Type B pancreatic cell (in vitro differentiated cells): ENCODE measurements at places on chromosomes 5 and 9.
A peak's percentile ranks its signal among the peaks of the same experiment; 100 is the strongest.

- H3K4me3 ChIP-seq: no peak overlapping the region
- no peak for DNase-seq
- peaks cover 3% of the 10 kb centered on the region for H3K36me3 ChIP-seq
- peaks cover 3% of the 10 kb centered on the region for H3K4me1 ChIP-seq
Measured at GRCh38 chr9:88926781-88927505, 64.3 kb upstream of the S1PR3 start.

- H3K36me3 ChIP-seq: no peaks in the 10 kb centered on the region
- no peaks in the 10 kb centered on the region for H3K27me3 ChIP-seq
- no peaks in the 10 kb centered on the region for H3K4me1 ChIP-seq
- no peak overlapping the region for H3K4me3 ChIP-seq
Measured at GRCh38 chr5:83914662-83915418, 194.2 kb upstream of the HAPLN1 start.

DNA sequence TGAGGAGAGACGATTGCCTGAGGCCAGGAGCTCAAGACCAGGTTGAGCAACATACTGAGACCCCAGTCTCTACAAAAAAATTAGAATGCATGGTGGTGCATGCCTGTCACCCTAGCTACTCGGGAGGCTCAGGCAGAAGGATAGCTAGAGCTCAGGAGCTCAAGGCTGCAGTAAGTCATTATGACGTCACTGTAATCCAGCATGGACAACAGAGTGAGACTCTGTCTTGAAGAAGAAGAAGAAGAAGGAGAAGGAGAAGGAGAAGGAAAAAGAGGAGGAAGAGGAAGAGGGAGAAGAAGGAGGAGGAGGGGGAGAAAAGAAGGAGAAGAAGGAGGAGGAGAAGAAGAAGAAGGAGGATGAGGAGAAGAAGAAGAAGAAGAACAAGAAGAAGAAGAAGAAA is 519.1 kb downstream of the CDH9 start:
- H3K36me3 ChIP-seq: no peaks in the 10 kb centered on the region
- no peaks in the 10 kb centered on the region for H3K4me1 ChIP-seq
- H3K27me3 ChIP-seq: no peaks in the 10 kb centered on the region
- DNase-seq: no peak
- H3K4me3 ChIP-seq: no peak overlapping the region
- no peak overlapping the region for H3K27ac ChIP-seq

DNA sequence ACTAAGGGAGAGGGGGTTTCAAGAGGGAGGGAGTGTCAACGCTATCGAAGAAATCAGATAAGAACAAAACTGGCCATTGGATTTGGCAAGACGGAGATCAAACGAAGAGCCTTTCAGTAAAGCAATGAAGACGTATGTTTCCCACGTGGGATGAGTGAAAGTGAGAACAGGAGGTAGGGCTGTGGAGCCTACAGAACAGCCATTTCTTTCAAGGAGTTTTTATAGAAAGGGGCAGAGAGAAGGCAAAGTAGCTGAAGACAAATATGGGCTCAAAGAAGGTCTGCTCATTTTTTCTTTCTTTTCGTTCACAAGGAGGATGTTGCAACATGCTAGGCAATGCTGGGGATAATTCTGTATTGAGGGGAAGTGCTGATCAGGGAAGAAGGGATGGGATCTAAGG is 98.3 kb downstream of the SUSD1 start:
- H3K4me1 ChIP-seq: peaks cover 8% of the 10 kb centered on the region
- no peak overlapping the region for H3K4me3 ChIP-seq
- peak overlapping the region; percentile 59 for H3K27ac ChIP-seq
- H3K36me3 ChIP-seq: peaks cover 27% of the 10 kb centered on the region

DNA sequence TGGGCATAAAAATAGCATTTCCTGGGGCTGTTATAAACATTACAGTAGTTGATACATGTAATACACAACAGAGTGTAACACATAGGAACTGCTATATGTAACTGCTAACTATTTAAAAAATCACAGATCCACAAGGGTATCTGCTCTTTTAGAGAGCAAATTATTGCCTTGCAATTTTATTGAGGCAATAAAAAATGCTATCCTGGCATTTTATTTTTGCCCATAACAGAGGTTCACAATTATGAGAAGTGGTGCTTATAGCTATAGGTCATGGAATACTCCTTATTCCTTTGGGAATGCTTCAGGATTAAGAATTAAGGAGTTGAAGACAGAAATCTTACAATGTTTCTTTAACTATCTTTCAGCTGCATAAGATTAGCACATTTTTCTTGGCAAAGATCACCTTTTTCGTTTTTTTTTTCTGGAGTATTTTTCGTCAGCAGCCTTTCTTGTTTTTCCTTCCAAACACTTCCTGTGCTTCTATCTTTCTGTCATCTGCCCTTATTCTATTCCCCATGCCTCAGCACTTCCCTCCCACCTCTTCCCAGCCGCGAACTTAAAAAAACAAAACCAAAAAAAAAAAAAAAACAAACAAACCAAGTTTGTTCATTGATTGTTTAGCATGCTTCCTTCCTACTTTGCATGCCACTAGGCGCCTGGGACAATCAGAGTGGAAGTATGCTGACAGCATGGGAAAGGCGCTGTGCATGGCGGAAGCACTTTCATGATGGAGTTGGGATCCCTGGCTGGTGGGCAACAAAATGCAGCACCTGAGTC is 264.2 kb downstream of the MAST4 start:
- H3K4me1 ChIP-seq: peaks cover 31% of the 10 kb centered on the region
- H3K27ac ChIP-seq: peak overlapping the region; percentile 23
- no peak overlapping the region for H3K4me3 ChIP-seq
- no peaks in the 10 kb centered on the region for H3K36me3 ChIP-seq
- no peaks in the 10 kb centered on the region for H3K27me3 ChIP-seq

DNA sequence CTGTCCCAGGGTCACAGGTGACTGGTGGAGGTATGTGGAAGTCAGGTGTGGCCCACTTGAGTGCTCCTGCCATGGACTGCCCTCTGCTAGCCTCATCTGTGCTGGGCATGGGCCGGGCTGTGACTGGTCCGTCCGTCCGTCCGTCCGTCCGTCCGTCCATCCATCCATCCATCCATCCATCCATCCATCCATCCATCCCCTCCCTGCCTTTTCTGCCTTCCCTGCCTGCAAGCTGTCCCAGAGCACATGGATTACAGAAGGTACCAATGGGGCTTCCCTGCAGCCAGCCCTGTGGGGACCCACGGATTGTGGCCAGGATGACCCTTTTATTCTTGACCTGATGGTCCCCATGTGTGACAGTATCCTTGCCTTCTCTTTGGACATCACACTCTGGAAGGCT is 92.5 kb downstream of the MACROH2A1 start:
- peaks cover 12% of the 10 kb centered on the region for H3K27me3 ChIP-seq
- DNase-seq: no peak
- no peaks in the 10 kb centered on the region for H3K36me3 ChIP-seq
- no peak overlapping the region for H3K4me3 ChIP-seq

DNA sequence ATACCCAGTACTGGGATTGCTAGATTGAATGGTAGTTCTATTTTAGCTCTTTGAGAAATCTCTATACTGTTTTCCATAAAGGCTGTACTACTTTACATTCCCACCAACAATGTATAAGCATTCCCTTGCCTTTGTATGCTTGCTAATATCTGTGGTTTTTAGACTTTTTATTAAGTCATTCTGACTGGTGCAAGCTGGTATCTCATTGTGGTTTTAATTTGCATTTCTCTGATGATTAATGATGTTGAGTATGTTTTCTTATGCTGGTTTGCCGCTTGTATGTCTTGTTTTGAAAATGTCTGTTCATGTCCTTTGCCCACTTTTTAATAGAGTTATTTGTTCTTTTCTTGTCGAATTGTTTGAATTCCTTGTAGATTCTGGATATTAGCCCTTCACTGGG is 512.7 kb upstream of the PAPPA start:
- H3K27ac ChIP-seq: no peak overlapping the region
- peaks cover 6% of the 10 kb centered on the region for H3K27me3 ChIP-seq
- H3K36me3 ChIP-seq: no peaks in the 10 kb centered on the region
- no peak overlapping the region for H3K4me3 ChIP-seq
- no peaks in the 10 kb centered on the region for H3K4me1 ChIP-seq

- peak overlapping the region; percentile 93 for H3K4me3 ChIP-seq
- peaks cover 4% of the 10 kb centered on the region for H3K36me3 ChIP-seq
- peak overlapping the region; percentile 78 for H3K27ac ChIP-seq
- H3K4me1 ChIP-seq: peaks cover 52% of the 10 kb centered on the region
- no peaks in the 10 kb centered on the region for H3K27me3 ChIP-seq
Measured at GRCh38 chr5:81749192-81749560, 1.7 kb downstream of the SSBP2 start.

DNA sequence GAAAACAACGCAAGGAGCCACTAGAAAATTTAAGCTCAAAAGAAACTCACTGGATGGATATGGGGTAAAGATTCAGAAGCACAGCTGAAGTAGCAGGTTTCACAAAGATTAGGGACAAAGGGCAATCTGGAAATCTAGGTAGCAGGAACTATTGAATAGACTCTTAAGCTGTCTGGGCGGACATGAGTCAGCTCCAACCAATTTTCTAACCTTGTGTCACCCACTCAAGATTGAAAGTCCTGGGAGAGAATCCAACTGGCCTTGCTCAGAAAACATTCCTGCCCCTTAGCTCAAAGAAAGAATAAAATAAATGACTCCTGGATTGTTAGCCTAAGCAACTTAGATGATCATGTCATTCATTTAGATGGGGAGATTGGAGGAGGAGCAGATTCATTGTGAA is 69.2 kb downstream of the STK32A start:
- H3K4me3 ChIP-seq: no peak overlapping the region
- no peak for DNase-seq
- H3K4me1 ChIP-seq: no peaks in the 10 kb centered on the region
- no peaks in the 10 kb centered on the region for H3K36me3 ChIP-seq
- H3K27ac ChIP-seq: no peak overlapping the region

DNA sequence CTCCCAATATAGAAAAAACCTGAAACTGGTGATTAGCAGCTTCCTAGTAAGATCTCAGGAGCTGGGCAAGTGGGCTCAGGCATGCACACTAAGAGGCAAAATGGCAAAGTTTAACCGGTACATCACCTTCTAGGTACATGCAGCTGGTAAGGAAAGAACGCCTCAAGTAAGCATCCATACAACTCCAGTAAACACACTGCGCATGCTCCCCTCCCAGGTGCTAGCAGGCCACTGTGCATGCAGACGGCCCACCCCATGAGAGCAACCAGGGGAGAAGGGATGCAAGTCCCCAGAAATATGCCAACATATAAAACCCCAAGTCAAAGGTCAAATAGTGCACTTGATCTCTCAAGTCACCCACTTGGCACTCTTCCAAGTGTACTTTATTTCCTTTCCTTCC is 228.6 kb upstream of the KIF2A start:
- H3K27ac ChIP-seq: no peak overlapping the region
- peaks cover 17% of the 10 kb centered on the region for H3K4me1 ChIP-seq

DNA sequence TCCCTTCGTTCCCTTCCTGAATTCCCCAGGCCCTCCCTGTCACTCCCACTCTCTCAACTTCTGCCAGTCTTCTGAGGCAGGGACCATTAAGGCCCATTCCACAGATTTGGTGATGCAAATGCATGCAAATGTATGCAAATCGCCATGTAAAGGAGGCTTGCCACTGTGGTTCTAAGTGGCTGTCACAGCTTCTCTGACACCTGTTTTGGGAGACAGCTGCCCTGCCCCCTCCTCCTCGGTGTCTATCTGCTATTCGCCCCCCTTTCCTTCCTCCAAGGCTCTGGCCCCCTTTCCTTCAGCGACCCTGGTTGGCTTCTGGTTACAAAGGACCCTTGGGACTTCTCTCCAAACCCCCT is 10.5 kb upstream of the ARAP3 start:
- no peaks in the 10 kb centered on the region for H3K36me3 ChIP-seq
- DNase-seq: no peak
- peaks cover 74% of the 10 kb centered on the region for H3K27me3 ChIP-seq
- H3K4me1 ChIP-seq: peaks cover 9% of the 10 kb centered on the region
- peak overlapping the region; percentile 83 for H3K4me3 ChIP-seq

- no peaks in the 10 kb centered on the region for H3K27me3 ChIP-seq
- H3K4me1 ChIP-seq: no peaks in the 10 kb centered on the region
- H3K4me3 ChIP-seq: no peak overlapping the region
- H3K36me3 ChIP-seq: no peaks in the 10 kb centered on the region
Measured at GRCh38 chr5:101838435-101838834, 457.6 kb downstream of the SLCO4C1 start.

GRCh38 chr5:55495216-55495615 is 39.5 kb downstream of the PLPP1 start:
- H3K36me3 ChIP-seq: peaks cover 4% of the 10 kb centered on the region
- no peak overlapping the region for H3K27ac ChIP-seq
- no peak overlapping the region for H3K4me3 ChIP-seq
- no peaks in the 10 kb centered on the region for H3K27me3 ChIP-seq

DNA sequence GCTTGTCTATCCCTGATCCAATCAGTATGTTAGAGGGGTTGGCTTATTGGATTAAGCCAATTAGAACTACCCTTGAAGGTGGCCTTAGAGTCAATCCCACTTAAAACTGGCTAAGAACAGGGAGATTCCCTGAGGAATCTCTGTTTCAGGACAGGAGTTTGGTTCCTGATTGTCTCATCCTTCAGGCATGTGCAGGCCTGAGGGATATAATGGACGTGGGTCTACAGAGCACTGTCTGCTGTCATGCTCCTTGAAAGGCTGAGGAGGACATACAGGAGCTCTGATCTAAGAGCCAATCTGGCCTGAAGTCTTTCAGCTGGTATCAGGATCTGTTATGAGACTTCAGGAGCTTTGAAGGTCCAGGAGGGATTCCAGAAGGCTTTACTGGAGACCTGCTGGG is 36.2 kb upstream of the PRXL2C start:
- peaks cover 3% of the 10 kb centered on the region for H3K27me3 ChIP-seq
- H3K4me3 ChIP-seq: no peak overlapping the region
- no peak for DNase-seq
- H3K27ac ChIP-seq: no peak overlapping the region
- no peaks in the 10 kb centered on the region for H3K36me3 ChIP-seq

DNA sequence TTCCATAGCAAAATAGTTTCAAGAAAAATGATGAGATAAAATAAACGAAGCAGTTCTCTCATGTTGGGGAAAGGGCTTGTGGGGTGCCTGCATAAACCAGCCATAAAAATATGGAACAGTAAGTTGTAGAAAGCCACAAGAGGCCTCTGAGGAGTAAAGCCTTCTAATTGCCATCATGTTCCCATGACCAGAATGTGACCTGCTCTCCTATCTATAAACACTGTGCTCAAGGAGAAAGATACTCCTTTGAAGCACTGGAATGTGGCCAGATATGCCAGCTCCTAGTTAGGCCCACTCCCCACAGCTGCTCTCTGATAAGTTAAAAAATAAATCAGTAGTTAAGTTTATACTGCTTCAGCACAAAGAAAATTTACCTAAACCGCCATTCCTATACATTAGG is 65.8 kb downstream of the SETX start:
- no peaks in the 10 kb centered on the region for H3K27me3 ChIP-seq
- no peak overlapping the region for H3K4me3 ChIP-seq
- H3K4me1 ChIP-seq: peaks cover 4% of the 10 kb centered on the region
- peaks cover 10% of the 10 kb centered on the region for H3K36me3 ChIP-seq

GRCh38 chr9:83544002-83544698 is 5.9 kb upstream of the FRMD3 start:
- peaks cover 1% of the 10 kb centered on the region for H3K4me1 ChIP-seq
- H3K4me3 ChIP-seq: no peak overlapping the region
- H3K27ac ChIP-seq: no peak overlapping the region
- no peak for DNase-seq
